Nephron progenitor cell (in vitro differentiated cells): ENCODE measurements at places on chromosomes 16 and 17.

DNA sequence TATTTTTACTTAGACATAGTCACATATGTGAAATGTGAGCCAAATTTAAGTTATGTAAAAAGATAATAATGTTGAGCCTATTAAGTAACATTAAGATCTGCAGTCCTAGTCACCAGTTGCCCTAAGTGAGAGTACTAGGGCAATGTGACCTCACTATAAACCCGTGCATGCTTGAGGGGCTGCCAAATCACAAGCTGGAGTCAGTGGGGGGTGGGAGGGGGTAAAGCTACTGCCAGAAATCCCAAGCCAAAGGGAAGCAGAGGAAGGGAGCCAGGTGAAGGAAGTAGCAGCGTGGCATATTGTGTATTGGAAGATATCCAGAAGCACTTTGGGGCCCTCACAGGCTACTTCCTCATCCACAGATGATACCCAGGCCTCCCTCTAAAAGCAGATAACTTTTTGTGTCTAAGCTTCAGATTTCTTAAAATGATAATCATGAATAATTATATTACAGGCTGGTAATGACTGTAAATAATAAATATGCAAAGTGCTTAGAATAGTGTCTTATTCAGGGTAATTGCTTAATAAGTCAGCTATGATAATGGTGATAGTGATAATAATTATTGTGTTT lies 134.1 kb downstream of the CA10 start:
- DNase-seq, result no peak

- no peak for DNase-seq
Measured at GRCh38 chr16:75038036-75038858, 39.4 kb downstream of the ZNRF1 start.

- DNase-seq, result no peak
Measured at GRCh38 chr16:57663917-57664661, 4.0 kb upstream of the ADGRG3 start.

GRCh38 chr17:76747716-76748363 lies 9.9 kb downstream of the MFSD11 start:
- DNase-seq, result no peak

- DNase-seq, result no peak
Measured at GRCh38 chr17:7577327-7578199, 1.9 kb upstream of the CD68 start.

DNA sequence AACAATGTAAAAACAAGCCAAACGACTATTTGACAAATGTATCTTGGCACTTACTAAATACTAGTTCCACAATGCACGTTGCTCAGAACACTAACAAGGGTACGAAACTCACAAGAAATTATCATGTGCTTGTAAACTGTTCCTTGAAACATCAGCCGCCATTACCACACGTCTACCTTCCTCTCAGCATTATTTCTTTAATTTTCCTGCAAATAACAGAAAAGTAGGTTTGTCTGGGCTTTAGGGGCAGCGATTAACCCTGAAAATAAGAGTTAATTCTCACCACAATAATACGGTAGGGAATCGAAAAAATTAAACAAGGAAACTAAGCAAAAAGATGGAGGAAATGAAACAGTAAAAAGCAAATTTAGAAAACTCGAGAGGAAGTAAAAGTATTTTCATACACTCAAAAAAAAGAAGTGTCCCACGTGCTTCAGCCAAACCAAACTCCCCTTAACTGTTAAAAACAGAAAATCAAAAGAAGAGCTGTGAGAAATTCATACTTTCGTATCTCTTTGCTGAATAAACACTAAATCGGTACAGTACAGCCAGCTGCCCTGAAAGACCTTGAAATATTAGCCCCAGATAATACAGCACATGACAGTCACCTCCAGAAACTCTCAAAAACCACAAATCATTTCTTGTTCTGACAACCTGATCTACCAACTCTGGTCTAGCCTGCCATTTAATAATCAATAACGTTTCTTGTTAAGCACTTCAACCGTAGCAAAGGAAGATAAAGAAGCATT lies 1.2 kb downstream of the ARHGAP17 start:
- DNase-seq, result no peak

GRCh38 chr17:73639322-73639721 lies 4.9 kb downstream of the SDK2 start:
- DNase-seq, result no peak

DNA sequence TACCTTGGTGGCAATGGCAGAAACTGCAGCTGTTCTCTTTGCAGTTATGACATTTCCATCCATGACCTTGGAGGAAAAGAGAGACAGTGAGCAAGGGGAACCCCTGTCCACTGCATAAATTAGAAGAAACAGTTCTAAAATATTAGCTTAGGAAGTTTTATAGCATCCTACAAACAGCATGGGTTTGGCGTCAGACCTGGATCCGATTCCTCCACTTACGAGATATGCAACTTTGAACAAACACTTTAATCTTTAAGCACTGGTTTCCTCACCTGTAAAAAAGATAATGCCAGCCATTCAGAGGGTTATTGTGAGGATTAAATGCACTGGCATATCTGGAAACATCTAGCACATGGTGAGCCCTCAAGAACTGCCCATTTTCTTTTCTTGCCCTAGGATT lies 2.6 kb downstream of the CRYM start:
- no peak for DNase-seq

GRCh38 chr17:74532115-74532514 lies 840 bp upstream of the CD300LB start:
- DNase-seq, result no peak

- DNase-seq, result no peak
Measured at GRCh38 chr16:72015124-72015523, 6.6 kb downstream of the DHODH start.

DNA sequence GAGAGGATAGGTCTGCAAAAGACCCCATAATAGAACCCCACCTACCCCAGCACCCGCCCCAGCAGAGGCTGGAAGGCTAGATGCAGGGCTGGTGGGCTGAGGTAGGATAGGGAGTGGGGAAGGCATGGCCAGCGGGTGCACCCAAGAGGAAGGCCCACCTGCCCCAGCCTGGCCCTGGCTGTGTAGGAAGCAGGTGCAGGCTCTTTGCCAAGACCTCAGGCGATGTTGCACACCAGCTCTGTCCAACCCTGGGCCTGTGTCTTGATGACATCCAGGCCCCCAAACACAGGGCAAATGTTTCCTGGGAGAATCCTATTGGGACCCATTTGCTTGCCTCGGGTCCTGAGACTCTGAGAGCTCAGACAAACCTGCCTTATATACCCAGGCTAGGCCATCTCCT lies 12.2 kb downstream of the UNC119 start:
- DNase-seq, result no peak

- DNase-seq, result no peak
Measured at GRCh38 chr17:60610473-60610872, 10.5 kb downstream of the PPM1D start.

- no peak for DNase-seq
Measured at GRCh38 chr16:85306793-85307551, 194.7 kb upstream of the CIBAR2 start.

DNA sequence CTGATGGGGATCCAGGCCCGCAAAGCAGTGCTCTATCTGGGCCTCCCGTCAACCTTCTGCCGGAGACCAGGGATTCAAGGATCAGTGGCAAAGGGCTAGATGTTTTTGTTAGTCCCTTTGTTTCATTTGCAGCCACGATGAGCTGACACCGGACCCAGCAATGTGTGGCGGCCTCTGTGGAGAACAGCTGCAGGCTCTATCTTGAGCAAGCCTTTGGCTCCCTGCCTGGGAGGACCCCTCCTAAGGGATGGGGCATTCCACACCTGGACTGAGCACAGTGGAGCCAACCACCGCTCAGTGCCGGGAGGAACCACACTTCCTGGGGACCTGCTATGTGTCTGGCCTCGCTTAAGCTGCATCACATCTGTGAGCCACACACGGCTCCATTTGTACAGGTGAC lies 215.8 kb downstream of the RBFOX3 start:
- DNase-seq, result no peak

- DNase-seq, result no peak
Measured at GRCh38 chr16:69925311-69925710, 25.8 kb upstream of the CLEC18A start.

GRCh38 chr16:15897121-15897780 lies 8.8 kb upstream of the CEP20 start:
- DNase-seq, result no peak

DNA sequence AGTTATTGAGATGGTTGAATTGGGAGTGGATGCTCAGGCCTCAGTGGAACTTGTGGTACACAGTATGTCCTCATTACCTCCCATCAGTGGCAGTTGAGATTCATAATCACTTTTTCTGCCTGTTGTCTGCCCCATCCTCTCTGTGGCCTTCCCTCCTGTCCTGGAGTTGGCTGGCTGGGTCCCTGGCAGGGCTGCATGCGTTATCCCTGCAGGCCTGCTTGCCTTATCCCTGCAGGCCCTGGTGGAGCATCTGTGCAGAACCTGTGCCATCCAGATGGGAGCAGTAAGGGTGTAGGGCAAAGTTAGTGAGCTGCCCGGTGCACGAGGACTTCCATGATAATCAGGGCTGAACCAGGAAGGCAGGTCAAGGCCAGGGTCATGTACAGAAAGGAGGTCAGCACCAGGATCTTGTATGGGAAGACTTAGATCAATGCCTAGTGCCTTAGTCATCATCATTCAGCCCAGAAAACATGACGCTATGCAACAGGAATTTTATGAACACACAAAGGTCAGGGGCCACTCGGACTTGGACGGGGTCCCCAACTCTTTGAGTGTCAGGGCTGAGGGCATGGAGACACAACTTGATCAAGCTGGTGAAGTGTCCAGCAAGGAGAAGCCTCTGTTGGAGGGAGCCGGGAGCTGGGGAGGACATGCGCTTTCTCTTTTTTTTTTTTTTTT lies 47.2 kb downstream of the ABCC1 start:
- DNase-seq, result no peak

GRCh38 chr16:11418506-11418905 lies 73.2 kb downstream of the RMI2 start:
- no peak for DNase-seq

DNA sequence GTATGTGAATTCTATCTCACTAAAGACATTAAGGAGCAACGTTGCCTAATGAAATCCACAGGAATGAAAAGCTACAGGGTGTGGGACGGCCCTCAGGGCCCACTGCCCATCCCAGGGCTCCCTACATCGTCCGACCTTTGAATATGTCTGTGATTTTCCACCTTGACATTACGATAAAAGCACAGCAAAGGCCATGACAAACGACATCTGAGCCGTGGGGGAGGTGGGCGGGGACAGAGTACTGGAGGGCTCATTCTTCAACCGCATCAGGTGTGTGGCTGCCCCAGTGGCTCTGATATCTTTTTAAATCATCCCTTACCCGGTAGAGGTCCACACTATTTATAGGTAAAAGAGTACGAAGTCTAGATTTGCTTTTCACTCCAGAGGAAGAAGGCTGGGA lies 35.1 kb downstream of the LMF1 start:
- DNase-seq, result no peak

DNA sequence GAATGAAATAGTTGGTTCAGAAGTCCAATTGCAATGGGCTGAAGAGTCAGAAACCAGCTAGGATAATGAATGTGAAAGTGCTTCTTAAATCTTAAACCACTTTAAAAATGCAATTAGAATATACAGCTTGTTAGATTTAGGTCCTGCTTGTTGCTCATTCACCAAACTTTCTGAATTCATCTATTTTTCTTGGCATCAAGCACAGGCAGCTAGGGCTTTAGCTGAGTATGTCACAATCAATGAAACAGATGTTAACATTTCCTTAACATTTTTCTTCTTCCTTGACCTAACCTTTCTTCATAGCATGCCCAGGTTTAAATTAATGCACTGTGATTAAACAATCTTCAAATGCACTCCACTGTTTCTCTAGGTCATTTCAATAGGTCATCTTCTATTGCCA lies 14.4 kb downstream of the KIF2B start:
- no peak for DNase-seq

GRCh38 chr17:35531160-35531559 lies 6.3 kb downstream of the SLFN12L start:
- DNase-seq, result no peak

DNA sequence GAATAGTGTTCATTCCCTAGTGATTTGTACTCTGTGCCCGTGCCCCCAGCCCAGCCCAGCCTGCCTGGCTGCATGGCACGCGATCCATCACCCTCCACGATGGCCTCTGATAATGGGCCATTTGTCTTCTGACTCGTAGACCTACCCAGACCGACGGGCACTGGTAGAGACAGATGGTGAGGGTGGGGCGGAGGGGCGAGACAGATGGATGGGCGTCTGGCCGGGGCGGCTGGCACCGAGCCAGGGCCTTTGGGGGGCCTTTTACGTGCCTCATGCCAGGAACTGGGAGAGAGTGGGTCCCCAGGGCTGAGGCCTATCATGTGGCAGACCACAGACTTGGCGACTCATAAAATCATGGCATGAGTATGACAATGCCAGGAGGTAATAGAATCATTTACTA lies 25.4 kb downstream of the CRHR1 start:
- DNase-seq, result no peak

DNA sequence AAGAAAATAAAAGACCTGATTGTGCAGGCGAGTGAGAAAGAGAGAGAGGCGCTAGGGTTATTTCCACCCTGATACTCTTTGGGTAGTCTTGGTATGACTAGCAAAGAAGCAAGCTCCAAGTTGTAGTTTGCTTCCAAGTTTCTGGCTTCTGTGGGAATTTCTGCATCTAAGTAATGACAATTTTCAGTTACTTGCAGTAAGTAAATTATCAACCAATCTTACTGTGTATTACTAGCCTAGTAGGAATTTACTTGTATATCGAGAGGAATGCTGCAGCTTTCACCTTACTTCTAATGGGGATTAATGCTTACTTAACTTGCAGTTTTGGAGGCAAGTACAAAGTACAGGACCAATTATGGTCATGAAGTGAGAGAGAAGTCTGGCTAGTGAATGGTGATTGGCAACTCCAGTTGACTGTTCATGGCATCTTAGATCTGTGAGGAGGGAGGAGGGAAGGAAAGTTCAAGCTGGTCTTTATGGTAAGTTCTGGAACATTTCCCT lies 31.9 kb downstream of the TENT4B start:
- no peak for DNase-seq

DNA sequence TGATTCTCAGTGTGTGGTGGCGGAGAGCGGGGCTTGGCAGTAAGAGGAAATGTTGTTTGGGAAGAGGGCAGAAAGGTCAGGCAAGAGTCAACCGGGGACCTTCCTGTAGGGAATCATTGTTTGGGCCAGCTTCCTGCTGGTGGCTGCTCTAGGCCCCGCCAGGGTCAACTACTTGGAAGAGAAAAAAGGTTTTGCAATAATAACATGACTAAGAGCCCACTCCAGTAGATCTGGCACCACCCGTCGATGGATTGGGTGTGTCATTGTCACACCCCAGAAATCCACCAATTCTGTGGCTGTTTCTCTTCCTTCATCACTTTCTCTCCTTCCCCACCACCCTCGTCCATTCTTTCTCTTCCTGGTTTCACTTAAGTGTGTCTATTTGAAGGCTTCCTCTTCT lies 4.2 kb upstream of the KRT24 start:
- DNase-seq, result no peak

DNA sequence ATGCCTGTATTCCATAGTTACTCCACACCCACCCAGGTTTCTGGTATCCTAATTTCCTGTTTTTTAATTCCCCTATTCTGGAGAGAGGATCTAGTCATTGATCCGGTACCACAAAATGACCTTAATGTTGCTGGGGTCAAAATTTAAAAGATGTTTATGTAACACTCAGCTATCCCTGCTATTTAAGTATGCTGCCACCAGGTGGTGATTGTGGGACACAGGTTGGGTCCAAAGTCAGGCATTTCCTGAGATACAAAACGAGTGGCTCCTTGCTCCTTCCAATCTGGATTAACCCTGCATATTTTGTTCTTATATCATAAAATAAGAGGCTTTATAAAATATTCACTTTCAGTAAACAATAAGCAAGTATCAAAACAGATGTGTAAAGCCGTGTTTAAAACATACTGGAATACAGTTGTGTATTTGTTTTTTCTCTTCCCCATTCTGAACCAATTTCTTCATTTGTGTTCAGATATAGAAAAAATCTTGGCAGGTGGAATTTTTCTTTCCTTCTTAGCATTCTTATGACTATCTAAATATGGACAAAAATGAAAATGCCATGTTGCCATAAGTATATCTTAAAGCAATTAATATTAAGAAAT lies 16.3 kb downstream of the HS3ST4 start:
- peak; percentile 28 for DNase-seq
